ENCODE measurements at places on chromosomes 11 and 22. TPM values are rescaled to one million over a fixed set of nuclear protein-coding genes. Genes with fewer than 3 reads are reported as not detected.

Gene GRM5
- not detected for total RNA-seq

Gene MRPL49
- 31.9 TPM for total RNA-seq

DNA sequence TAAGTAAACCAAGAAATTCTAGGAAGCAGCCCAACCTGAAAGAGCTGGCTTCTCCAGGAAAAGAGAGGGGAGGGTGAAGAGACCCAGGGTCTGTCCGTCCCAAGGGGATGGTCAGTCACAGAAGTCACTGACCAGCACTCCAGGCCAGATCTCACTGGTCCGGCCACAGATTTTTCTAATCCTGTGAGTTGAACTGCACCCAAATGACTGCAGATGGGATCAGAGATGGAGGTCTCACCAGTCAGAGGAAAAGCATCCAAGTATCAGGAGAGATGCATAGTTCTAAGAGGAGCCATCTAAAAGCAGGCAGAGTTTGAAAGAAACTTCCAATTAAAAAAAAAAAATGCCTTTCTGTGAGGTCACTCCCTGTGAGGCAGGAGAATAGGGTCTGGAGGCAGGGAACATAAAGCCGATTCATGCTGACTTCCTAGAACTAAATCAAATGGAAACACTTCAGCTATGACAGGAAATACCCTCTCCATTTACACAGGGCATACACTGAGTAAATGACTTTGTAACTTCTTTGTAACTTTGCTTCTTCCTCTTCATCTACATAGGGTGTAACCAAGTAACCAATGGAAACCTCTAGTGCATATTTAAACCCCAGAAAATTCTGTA lies 144.5 kb downstream of the CCDC34 start:
- DNase-seq = no peak

- DNase-seq = no peak
Measured at GRCh38 chr11:134639586-134640330, 227.7 kb upstream of the B3GAT1 start.

- peak; percentile 82 for DNase-seq
Measured at GRCh38 chr11:57476757-57477506, 16.6 kb downstream of the RTN4RL2 start.

DNA sequence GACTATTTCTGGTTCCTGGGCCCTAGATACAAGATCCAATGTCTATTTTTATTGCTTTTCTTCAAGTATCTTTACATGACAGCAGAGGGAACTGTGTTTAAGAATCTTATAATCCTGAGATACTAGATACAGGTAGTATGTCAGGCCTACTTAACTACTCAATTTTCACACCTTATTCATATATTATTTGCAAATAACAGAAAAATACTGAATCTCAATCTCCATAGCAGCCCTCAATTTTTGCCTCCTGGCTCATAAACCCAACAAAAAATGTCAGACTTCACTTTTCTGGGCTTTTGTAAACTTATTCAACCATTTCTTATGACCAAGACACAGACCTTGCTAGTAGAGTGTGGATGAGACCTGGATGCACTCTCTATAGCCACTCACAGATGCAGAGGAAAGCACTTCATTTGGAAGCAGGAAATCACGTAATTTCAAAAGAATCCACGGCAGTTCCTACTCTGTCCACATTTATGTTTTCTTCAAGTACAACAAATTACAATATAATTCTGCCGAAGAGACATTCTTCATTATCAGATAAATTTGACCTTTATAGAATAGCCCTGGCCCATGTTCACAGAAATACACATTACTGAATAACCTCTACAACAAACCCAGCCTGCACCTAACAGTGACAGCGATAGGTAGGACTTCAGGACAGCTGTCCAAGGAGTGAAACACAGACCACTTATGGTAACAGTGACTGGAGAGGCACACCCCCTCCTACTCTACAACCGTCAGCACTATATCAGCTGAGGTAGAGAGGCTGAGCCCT lies 62.0 kb upstream of the YPEL1 start:
- DNase-seq = no peak
